ENCODE measurements at places on chromosomes 16 and 17.

DNA sequence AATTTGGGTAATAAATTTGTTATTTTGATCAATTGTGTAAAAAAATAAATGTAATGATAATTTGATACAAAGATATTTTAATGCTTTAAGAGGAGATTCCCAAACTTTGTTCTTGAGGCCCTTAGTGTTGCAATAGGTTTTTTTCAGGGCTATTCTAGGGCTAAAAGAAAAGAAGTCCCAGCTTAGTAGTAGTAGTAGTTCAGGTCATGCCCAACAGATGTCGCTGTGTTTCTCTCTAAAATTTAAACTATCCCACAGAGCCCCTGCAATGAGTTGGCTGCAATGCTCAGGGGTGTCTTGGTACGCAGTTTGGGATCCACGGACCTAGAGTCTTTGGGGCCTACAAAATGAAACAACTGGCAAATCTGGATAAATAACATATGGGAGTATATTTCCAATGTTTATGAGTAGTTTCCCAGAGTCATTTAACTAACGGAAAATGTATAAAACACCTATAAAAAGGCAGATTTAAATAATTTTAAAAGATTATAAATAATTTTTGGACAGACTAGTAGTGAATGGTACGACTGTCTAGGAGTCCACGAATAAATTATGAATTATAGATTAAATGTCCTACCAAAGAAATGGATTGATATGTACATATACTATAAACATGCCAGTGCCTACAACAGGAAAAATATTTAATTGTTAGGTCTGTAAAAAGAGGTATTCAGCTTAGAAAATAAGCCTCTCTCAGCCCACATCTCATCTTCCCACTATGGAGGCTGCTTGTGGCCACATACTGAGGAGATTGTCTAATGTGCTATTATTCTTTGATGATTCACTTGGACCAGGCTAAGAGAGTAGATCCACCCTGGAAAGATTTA lies 228.5 kb upstream of the PMFBP1 start:
- peak; percentile 79 for DNase-seq

- no peak for DNase-seq
Observed at GRCh38 chr16:49491106-49491670, 117.6 kb downstream of the C16orf78 start.

DNA sequence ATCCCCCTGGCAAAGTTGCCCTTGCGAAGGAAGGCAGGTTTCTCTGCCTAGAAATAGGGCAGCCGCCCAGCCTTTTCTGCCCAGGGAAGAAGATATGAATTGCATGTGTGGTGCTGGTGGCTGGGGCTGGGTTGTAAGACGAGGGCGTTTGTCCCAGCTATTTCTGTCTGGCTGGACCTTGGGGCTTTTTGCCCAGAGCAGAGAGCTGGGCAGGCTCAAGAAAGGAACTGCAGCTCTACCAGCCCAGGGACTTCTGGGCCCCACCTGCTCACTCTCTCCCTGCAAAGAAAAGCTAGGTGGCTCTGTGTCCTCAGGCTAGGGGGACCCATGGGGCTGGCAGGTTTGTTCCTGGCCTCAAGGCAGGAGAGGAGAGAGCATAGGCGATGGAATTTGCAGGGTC lies 586 bp downstream of the CACNG1 start:
- DNase-seq, result no peak

GRCh38 chr17:80751946-80752581 lies 207.4 kb downstream of the RPTOR start:
- no peak for DNase-seq

DNA sequence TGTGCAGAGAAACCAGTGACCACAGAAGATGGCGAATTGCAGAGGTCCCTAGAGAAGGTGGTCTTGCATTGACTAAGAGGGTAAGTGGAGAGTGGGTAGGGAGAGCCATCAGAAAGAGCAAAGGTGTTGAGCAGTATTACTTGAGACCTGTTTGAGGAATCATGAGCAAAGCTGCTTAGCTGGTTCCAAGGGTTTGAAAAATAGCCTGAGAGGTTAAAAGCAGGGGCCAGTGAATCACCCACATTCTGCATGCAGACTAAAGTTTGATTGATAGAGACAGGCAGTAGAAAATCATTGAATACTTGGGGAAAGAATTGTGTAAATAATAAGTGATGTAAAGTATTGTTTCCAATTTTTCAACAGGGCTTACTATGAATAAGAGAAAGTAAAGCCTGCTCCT lies 34.0 kb upstream of the KCNJ16 start:
- DNase-seq, result no peak

- no peak for DNase-seq
Observed at GRCh38 chr17:64491034-64491860, 5.6 kb downstream of the POLG2 start.

DNA sequence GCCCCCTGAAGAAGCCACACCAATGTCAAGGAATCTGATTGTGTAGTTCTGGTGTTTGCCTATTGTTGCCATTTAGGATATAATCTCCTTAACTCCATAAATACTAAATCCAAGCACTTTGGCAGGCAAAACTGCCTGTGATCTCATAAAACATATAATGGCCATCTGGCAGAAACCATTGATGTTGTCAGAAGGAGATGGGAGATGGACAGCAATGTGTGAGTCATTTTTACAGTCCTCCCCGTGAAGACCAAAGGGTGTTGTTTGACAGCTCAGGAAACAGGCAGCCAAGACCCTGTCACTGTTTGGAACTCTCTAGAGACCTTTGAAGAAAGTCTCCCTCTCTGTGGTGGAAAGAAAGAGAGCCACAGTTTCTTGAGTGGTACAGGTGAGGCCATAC lies 454.1 kb downstream of the HS3ST3B1 start:
- no peak for DNase-seq

All from NCI-H2171 treated with DMSO at 0.1 percent for 48 hours (cell line).